Tibial nerve (tissue), 4 donors: ENCODE measurements at places on chromosomes 7 and 10.

DNA sequence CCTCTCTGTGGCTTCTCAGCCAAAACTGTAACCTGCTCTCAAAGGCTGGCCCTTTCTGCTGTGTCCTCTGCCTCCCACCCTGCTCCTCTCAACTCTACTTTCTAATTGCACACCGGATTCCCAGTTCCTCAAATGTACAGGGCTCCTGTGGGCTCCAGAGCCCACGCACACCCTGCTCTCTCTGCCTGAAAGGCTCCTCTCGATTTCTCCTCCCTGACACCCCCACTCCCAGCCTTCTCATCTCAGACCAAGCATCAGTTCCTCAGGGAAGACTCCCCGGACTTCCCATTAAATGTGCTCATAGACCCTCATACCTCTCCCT lies 111.7 kb upstream of the STEAP1B start:
- DNase-seq = no peak

DNA sequence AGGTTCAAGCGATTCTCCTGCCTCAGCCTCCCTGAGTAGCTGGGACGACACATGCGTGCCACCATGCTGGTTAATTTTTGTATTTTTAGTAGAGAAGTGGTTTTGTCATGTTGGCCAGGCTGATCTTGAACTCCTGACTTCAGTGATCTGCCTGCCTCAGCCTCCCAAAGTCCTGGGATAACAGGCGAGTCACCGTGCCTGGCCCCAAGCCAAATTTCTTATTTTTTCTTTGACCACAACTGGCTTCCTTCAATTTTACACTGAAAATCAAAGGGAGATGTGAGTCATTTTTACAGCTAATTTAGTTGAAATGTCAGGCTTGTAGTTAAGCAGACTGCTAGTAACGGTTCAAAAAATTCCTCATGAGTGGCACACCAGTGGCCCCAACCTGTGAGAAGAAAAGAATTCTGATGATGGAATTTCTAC lies 7.8 kb downstream of the RNF216 start:
- no peak for DNase-seq

DNA sequence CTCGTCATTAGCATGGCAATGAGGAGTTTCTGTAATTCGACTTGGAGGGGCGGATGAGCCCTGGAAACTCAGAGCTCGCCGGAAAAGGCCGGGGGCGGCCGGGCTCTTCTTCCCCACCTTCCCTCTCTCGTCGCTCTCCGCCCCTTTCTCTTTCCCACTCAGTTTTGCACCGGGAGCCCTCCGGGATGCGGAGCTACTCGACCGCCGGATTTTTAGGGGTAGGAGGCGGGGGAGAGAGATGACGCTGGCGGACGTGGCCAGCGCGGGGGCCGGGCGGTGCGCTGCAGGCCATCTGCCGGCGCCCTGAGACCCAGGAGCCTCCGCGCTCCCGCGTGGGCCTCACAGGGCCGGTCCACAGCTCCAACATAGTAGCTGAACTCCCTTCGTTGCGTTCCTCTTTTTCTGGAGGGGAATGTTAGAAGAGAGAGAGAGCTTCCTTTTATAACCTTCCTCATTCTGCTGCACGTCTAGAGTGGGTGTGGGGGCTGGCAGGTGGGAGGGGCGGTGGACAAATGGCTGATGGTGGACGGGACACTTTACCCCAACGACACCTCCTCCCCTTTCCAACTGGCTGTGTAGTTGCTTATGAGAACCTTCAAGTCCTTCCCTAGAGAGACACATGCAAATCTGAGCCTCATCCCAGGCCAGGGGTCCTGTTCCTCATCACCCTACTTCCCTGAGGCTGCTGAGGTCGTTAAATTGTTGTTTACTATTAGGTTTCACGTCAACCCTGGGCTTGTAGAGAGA lies 1.1 kb upstream of the HOXA1 start:
- DNase-seq = no peak

DNA sequence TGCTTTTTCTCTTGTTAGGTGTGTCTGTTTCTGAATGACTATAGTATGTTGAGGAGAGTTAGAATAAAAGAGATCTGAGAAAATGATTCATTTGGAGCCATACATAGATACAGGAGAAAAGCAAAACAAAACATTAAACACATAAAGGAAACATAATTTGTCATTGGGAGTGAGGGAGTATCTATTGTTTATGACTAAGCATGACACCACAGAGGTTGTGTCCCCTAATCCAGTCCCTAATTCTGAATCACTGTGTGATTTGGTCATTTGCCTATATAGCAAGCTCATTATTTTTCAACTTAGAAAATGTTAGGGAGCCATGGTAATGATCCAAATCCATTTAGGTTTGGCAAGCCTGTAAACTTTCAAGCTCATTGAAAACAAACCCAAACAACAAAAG lies 132.3 kb upstream of the BMPER start:
- DNase-seq = no peak

- peak; percentile 97 for DNase-seq
Measured at GRCh38 chr7:23298885-23299769, at the start of gene MALSU1. MALSU1 (plus strand) TSS chr7:23299339; CDS start chr7:23299353, 14 bp downstream.
